ENCODE measurements at places on chromosomes 4 and X. TPM values are rescaled to one million over a fixed set of nuclear protein-coding genes. Genes with fewer than 3 reads are reported as not detected.
A peak's percentile ranks its signal among the peaks of the same experiment; 100 is the strongest.

MAGEA8 gene
- total RNA-seq = not detected

USP38 gene
- total RNA-seq = 22.4 TPM

SPANXC gene
- total RNA-seq = not detected

GRCh38 chrX:108516184-108516583 is 76.5 kb downstream of the COL4A5 start:
- DNase-seq = peak; percentile 15

DNA sequence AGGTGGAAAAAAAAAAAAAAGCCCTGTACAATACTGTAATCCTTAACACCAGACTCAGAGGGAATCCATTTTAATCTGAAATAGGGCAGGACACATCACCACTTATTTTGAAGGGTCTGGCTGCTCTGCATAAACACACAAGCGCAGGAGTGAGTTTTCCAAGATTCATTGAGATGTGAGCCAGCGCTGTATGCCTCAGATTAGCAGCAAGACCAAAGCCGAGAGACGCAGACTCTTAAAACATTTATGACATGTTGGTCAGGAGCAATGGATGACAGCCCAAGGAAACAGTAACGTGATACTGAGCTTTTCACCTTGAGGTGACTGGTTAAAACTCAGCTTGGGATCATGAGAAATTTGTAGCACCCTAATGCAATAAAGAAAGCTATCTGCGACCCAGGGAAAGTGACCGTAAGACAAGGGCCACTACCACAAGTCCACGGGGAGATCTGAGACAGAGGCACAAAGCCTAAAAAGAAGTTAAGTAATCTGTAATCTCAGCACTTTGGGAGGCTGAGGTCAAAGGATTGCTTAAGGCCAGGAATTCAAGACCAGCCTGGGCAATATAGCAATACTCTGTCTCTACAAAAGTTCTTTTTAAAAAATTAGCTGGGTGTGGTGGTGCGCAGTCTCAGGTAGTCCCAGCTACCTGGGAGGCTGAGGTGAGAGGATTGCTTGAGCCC is 210.6 kb downstream of the COL25A1 start:
- no peak for DNase-seq

- DNase-seq = no peak
Observed at GRCh38 chr4:48636911-48637310, 143.2 kb downstream of the FRYL start.

DNA sequence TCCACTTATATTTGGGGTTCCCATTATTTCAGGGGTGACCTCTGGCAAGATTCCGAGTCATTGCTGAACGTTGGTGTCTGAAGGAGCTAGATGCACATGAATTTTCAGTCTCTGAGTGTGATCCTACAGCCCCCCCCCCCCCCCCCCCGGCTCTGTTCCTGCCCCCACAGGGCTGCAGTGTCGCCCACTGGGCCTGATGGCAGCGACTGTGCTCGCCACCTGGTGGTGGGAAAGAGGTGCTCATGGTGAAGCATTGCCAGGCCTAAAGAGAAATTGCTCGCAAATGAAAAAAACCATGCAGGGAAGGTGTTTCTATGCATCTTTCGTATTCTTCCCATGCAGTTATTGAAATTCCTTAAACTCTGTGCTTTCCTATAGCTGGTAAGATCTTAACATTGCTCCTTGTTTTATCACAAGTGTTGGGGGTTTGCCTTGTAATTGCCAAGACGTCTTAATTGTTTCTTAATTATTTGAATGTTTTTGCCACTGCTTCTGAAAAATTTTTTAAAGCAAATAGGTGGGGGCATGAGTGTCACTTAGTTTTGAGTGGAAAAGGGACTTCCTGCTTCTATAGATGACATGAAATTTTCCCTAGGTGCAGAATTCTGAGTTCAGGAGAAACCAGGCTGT is 63.2 kb downstream of the CLDN22 start:
- DNase-seq = peak; percentile 82

DNA sequence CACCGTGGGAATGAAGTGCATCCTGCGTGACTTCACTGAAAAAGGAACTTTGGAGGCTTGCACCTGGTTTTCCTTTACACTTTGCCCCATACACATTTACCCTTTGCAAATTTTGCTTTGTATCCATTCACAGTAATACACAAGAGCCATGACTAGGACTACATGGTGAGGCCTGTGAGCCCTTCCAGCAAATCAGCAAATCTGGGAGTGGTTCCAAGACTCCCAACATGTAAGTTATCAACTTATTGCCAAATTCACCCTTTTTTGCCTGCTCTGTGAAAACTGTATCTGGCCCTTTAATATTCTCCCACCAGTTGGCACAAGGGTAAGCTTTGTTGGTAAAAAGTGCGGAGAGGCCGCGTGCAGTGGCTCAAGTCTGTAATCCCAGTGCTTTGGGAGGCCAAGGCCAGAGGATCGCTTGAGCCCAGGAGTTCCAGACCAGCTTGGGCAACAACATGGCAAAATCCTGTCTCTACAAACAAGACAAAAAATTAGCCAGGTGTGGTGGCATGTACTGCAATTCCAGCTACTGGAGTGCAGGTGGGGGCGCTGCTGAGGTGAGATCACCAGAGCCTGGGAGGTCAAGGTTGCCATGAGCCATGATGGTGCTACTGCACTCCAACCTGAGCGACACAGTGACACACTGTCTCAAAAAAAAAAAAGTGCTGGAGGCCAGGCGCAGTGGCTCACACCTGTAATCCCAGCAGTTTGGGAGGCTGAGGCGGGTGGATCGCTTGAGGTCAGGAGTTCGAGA is 5.0 kb downstream of the PRMT9 start:
- DNase-seq = no peak

DNA sequence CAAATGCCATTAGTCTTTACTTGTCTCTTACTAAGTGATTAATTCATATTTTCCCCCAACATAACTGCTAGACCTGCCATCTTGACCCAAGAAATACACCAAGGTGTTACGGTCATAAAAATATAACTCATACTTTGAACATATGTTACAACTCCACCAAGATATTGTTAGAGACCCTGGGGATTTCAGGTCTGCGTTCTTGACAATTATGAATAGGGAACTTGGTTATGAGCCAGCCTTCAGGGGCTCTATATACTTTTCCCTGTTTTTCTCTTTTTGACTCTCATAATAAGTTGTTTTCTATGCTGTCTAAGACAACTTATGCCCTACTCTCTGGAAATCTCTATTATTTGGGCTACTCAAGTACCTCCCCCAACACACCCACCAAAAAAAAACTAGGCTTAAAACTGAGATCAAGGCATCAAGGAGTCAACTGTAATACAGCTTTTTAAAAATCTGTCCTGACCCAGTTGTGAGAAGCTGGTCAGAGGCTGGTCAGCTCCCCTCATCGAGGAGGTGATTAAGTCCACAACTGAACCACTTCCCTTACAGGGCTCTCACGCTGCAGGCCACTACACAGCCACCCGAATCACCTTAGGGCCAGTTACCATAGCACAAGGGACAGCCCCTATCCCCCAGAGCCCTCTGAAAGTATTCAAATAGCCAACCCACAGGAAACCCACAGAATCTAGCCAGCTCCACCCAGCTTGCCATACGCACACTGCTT is 10.5 kb upstream of the TLR3 start:
- DNase-seq = no peak

DNA sequence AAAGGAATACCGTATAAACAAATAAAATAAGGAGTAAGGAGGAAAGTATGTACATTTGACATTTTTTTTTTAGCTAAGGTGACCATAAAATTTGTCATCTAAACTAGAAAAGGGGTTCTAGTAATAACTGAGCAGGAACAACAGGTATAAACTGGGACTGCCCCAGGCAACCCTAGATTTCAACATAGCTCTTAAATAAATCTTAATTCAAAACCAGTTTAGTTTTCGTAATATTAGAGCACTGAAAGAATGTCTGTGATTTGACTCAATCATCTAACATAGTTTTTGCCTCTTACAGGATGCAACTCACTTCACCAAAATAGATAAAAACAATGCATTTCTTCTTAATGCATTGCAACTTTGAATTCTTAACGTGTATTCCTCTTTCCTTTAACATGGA is 257.7 kb downstream of the ADAMTS3 start:
- no peak for DNase-seq

OPHN1 gene
- 7.7 TPM for total RNA-seq

GRCh38 chrX:112636951-112637581 is 42.7 kb downstream of the LHFPL1 start:
- DNase-seq = no peak

DNA sequence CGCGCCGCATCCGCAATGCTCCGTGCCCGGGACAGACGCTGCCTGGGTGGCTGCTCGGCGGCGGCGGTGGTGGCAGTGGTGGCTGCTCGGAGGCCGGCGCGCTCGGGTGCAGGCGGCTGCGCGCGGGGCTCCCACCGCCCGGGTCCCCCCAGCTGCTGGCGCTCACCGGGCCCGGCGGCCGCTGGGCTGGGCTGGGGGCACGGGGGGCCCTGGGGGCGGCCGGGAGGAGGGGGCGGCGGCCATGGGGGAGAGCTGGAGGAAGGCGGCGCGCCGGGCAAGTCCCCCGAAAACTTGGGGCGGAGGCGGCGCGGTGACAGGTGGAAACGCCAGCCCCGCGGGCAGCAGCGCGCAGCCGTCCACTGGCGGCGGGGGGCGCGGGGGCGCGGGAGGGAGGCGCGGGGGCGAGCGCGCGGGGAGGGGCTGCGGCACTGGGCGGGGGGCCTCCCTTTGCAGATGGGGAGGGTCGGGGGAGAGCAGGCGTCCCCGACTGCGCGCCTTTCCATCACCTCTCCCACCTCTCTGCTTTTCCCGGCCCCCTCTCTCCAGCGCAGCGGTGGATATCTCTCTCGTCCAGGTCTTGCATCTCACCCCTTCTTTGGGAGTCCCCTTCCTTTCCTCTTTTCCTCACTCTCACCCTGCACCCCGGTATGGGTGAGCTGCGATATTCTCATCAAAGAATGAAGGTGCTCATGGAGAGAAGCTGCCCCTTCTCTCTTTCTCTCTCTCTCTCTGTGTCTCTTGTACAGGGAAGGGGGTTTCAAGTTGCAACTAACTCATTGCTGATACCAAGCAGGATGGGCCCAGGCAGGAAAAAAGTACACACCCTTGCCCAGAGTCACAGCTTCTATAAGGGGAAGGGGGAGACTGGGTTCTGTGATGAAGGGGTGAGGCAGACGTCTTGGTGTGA is 83.7 kb upstream of the DHRSX start:
- no peak for DNase-seq

- peak; percentile 65 for DNase-seq
Observed at GRCh38 chr4:78612398-78613178, 61.0 kb downstream of the ANXA3 start.

DNA sequence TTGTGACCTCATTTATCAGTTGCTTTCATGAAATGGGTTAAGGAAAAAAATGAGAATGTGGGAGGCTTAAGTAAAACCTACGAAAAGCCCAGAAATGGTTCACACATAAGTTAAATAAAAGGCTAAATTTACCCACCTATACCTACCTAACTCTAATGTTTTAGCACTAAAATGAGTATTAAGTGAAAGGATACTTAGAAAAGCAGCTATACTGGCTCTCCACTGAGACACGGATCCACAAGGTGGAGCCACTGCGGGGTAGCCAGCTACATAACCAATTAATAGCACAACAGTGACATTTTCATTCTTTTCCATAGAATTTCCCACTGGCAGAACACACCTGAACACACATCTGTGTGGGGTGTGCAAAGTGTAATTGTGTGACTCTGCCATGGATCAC is 101.9 kb downstream of the MAML3 start:
- peak; percentile 67 for DNase-seq

SUPT20HL2 gene
- not detected for total RNA-seq

EVC2 gene
- total RNA-seq = 6.3 TPM

Measured in lung microvascular endothelial cell (primary cell).